Transverse colon (tissue), 4 donors: ENCODE measurements at places on chromosomes 13 and 19.
A peak's percentile ranks its signal among the peaks of the same experiment; 100 is the strongest.

DNA sequence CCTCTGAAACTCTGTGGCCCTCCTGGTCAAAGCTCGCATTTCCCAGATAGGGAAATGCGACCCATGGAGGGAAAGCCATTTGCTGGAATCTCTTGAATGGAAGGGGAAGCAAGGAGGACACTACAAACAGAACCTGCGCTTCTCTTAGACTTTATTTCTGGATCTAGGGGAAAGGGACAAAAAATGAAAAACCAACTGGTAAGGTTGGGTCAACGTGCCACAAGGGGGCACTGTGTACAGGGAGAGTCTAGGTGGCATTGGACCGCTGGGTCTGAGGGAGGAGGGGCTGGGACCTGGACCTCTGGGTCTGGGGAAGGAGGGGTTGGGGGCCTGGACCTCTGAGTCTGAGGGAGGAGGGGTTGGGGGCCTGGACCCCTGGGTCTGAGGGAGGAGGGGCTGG lies 5.0 kb downstream of the KLK4 start:
- H3K27me3 ChIP-seq: peaks cover 49% of the 10 kb centered on the region
- DNase-seq: peak; percentile 14
- H3K27ac ChIP-seq: no peak overlapping the region
- no peak overlapping the region for H3K4me3 ChIP-seq
- no peaks in the 10 kb centered on the region for H3K36me3 ChIP-seq

GRCh38 chr13:98035373-98035772 lies 81.9 kb downstream of the IPO5 start:
- no peak for DNase-seq
- H3K27me3 ChIP-seq: no peaks in the 10 kb centered on the region
- H3K27ac ChIP-seq: no peak overlapping the region
- no peaks in the 10 kb centered on the region for H3K36me3 ChIP-seq
- H3K4me1 ChIP-seq: no peaks in the 10 kb centered on the region
- H3K4me3 ChIP-seq: no peak overlapping the region

DNA sequence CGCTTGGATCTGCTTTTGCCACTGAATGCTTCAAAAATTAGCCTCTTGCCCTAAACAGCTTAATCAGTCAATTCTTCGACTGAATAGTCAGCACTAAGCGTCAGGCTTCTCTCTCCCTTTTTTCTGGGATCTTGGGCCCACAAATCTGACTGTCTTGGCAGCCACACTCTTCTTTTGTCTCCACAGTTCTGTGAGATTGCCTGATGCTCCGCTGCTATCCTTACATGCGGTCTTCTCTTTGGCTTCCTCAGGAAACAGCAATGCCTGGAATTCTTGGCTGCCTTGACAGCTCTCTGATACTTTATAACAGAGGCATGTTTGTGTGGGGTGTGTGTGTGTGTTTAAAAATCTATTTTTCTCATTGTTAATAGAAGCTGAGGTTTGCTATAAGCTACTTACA lies 32.6 kb downstream of the ERCC5 start:
- DNase-seq: no peak
- no peak overlapping the region for H3K4me3 ChIP-seq
- no peaks in the 10 kb centered on the region for H3K4me1 ChIP-seq
- no peak overlapping the region for H3K27ac ChIP-seq
- peaks cover 21% of the 10 kb centered on the region for H3K36me3 ChIP-seq

- H3K4me3 ChIP-seq: no peak overlapping the region
- H3K27ac ChIP-seq: no peak overlapping the region
- DNase-seq: no peak
- H3K4me1 ChIP-seq: peaks cover 27% of the 10 kb centered on the region
- no peaks in the 10 kb centered on the region for H3K36me3 ChIP-seq
These were observed 3.3 kb downstream of the VSTM2B start for GRCh38 chr19:29528946-29529645.

DNA sequence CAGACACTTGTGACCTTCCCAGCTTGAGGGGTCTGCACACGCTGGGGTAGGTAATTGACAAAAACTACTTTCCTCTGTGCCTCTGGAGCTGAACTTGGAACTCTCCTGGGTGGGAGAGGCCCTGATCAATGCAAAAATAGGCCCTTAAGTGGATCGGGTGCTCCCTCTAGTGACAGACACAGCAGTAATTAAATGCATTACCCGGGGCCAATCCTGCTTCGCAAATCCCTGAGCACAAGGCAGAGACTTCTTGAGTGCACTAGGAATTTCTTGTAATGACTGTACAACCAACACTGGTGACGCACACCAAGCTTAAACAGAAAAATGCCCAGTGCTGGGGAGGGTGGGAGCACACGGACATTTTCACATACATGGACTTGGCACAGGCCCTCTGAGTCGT lies 10.6 kb upstream of the UBE2S start:
- H3K27ac ChIP-seq: no peak overlapping the region
- H3K36me3 ChIP-seq: no peaks in the 10 kb centered on the region
- no peak overlapping the region for H3K4me3 ChIP-seq
- H3K27me3 ChIP-seq: peaks cover 12% of the 10 kb centered on the region
